Foreskin keratinocyte (primary cell): ENCODE measurements at places on chromosomes 13 and 19. TPM values are rescaled to one million over a fixed set of nuclear protein-coding genes. Genes with fewer than 3 reads are reported as not detected.

DNA sequence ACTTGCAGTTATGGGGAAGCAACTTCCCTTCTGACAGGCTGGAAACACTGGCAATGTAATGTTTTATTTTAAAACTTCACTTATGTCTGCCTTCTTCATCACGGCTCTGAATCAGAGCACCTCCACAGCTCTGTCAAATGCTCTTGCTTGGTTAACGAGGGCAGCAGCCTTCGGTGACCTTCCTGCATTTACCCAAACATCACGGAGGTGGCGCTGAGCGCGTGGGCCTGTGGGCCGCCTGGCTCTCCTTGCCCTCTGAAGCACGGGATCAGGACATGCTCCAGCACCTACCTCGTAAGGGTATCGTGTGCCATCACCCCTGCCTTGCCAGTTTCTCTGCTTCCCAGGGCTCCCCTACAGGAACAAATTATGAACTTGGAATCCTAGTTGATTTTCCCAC lies 310.0 kb downstream of the TEX29 start:
- DNase-seq = no peak

DNA sequence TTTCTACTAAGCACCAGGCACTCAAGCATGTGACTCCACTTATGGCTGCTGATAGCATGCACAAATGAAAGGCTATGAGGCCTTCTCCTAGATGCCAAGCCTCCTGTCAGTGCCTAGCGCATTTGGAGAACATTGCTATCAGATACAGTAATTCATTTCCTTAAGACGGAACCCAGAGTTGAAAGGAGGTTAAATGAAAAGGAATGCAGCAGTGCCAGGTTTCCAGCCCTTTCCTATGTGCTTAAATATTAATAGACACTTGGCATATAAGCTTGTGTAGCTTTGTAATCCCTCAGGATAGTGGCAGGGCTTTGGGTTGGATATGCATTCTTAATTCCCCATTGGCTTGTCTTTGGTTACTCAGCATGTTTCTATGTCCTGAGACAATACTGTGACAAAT lies 140.1 kb upstream of the FRY start:
- DNase-seq = no peak

DNA sequence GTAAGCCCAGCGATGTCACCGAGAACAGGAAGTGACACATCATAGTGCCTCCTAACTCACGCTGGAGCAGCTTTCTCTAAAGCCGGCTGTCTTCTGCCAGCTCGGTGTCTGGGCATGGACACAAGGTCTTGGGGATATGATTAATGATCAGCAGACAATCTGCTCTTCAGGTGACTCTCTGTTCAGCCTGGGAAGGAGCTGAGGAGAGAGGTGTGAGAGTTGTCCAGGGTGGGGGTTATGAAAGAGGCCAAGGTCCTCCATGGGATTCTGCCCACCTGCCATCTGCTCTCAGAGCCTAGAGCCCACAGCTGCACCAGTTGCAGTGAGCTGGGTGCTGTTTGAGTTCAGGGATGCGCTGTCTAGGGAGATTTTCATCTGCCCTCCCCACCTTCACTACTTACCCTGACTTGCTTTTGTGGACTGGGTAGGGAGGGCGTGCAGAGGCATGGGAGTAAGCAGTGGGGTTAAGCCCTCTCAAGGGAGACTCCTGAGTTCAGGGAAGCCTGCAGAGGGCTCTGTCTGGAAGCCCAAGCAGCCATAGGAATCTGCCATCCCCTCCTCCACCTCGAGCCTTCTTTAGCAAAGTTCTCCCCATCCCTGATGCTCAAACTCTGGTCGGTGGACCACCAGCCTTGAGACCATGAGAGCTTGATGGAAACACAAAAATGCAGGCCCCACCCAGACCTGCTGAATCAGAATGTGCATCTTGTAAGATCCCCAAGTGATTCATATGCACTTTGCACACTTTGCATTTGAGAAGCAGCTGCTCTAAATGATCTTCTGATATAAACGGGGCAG lies 539.7 kb downstream of the RFC3 start:
- DNase-seq = peak; percentile 74

GRCh38 chr13:58080806-58081205 lies 449.3 kb downstream of the PCDH17 start:
- no peak for DNase-seq

Gene LENG8
- polyA plus RNA-seq = 34.1 and 41.2 TPM in 2 replicates

GRCh38 chr13:93409816-93410215 lies 183.2 kb downstream of the GPC6 start:
- no peak for DNase-seq

DNA sequence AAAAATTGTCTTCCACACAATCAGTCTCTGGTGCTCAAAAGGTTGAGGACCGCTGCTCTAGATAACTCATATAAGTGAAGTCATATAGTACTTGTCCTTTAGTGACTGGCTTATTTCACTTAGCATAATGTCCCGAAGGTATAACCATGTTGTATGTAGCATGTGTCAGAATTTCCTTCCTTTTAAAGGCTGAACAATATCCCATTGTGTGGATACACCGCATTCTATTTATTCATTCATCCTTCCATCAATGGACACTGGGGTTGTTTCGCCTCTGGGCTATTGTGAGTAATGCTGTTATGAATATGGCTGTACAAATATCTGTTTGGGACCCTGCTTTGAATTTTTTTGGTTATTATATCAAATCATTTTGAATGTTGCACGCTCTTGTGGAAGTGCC lies 4.6 kb upstream of the LYPD5 start:
- peak; percentile 16 for DNase-seq

Gene LRRC63
- polyA plus RNA-seq = 0.02 TPM in 1 of 2 replicates, not detected in the other
